AG20443 (cell line): ENCODE measurements at places on chromosomes 3 and 15.

- no peak for DNase-seq
Measured at GRCh38 chr3:194161131-194162045, 25.4 kb downstream of the HES1 start.

DNA sequence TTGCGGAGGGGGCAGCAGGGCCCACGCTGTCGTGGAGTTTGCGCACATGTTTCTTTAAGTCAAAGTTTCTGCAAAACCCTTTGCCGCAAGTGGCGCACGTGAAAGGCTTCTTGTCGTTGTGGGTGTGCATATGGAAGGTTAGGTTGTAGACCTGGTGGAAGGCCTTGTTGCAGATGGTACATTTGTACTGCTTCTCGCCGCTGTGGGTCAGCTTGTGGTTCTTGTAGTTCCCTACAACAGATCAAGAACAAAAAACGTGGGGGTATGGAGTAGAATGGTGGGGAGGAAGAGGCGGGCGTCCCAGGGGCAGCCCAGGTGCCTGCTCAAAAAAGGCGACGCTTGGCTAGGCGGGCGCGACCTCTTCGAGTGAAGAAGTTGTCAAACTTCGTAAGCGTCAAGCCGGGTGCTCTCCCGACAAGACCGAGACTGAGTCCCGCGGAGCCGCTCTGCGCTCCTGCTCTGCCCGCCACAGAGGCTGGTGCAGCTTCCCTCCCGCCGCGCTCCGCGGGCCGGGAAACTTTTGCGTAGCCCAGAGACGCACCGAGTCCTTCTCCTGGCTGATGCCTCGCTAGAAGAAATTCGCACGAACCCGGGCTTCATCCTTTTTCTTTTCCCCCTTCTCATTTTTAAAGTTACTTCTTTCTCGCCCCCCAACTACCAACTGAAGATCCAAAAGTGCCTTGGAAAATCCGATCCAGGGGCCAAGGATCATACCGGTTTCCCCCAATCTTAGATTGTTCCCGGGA, 3.1 kb downstream of the FEZF2 start:
- no peak for DNase-seq

DNA sequence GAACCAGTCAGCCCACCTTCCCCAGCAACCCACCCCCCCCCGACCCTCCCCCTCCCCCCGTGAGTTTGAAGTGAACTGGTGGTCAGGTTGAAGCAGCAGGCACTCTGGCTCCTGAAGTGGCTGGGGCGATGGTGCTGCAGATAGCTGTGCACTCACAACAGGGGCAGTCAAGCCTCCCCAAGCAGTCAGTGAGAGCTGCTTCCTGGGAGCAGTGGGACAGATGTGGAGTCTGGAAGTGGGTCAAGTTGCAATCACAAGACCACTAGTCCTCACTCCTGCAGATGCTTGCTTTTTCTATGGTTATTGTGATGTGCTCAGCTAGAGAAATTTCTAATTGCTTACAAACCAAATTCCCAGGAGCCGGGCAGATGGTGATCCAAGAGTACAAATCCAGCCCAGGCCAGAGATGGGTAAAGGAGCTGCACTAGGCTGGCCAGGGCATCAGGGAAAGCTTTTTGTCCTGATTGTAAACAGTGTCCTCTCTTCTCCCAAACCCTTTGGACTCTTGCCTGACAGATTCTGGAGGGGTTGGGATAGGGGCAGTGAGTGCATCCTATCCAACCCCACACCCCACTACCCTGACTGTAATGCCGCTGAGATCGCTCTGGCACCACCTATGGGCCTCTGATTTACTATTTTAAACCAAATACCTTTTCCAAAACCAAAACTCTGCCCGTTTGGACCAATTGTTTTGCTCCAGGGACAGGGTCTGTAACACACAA, 9.8 kb upstream of the CLPX start:
- peak; percentile 23 for DNase-seq

- no peak for DNase-seq
Measured at GRCh38 chr3:105653166-105653565, 215.6 kb downstream of the CBLB start.

- peak; percentile 46 for DNase-seq
Measured at GRCh38 chr15:29736744-29737020, 85.6 kb downstream of the TJP1 start.

DNA sequence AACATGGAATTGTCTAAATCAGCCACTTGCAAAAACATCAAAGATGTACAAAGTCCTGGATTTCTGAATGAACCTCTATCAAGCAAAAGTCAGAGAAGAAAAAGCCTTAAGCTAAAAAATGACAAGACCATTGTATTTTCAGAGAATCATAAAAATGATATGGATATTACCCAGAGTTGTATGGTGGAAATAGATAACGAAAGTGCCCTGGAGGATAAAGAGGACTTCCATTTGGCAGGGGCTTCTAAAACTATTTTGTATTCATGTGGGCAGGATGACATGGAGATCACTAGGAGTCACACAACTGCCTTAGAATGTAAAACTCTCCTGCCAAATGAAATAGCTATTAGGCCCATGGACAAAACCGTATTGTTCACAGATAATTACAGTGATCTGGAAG, 29.3 kb downstream of the KNL1 start:
- DNase-seq, result no peak

GRCh38 chr3:189275852-189276251, 104.1 kb downstream of the TPRG1 start:
- no peak for DNase-seq

DNA sequence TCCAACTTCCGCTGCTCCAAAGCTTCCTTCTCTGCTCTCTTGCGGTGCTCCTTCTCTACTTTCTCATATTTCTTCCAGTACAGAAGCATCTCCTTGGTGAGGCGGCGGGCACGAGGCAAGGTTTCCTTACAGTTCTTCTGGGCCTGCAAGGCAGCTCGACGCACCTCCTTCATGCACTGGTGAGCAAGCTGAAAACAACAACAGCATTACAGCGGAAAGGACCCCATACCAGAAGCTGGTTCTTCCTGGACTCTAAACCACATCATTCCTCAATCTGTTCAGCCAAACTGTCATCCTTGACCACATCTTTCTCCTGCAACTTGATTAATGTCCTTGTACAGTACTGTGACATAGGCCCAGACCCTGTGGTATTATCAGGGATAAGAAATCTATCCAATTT, 36.4 kb downstream of the INO80 start:
- DNase-seq, result no peak

DNA sequence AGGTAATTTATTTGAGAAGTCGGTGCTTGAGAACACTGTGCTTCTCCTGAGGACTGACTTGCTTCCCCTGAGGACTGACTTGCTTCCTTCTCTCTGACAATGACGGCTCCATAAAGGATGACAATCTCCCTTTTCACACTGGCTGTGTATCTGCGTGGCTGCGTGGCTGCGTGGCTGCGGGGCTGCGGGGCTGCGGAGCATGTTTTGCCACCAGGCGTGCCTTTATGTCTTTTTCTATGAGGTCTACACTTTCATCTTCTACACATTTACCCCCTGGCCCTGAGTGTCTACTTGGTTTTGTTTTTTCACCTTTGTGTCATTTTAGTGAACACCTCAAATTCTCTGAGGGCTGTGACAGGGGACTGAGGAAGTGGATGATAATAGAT, 89.9 kb downstream of the XXYLT1 start:
- no peak for DNase-seq

DNA sequence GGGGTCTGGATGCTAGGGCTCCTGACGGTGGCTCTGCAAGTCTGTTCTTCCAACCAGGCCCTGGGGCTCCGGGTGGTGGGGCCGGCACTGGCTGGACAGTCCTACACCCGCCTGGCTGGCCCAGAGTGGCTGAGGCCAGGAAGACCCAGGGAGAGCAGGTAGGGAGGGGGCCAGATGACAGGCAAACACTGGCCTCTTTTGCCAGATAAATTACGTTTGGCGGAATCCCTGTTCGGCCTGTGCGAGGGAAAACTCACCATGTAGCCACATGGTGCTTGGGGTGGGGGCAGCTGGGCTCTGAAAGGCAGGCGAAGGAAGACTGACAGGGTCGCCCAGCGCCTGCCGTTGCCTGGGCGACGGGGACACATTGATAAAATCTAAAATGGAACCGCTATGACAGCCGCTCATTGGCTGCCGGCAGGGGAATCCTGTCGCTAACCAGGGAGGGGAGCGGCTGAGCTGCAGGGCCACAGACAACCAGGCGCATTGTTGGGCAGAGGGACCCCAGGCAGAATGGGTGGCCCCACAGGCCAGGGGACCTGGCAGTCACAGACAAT, 30.4 kb downstream of the IQSEC1 start:
- no peak for DNase-seq

DNA sequence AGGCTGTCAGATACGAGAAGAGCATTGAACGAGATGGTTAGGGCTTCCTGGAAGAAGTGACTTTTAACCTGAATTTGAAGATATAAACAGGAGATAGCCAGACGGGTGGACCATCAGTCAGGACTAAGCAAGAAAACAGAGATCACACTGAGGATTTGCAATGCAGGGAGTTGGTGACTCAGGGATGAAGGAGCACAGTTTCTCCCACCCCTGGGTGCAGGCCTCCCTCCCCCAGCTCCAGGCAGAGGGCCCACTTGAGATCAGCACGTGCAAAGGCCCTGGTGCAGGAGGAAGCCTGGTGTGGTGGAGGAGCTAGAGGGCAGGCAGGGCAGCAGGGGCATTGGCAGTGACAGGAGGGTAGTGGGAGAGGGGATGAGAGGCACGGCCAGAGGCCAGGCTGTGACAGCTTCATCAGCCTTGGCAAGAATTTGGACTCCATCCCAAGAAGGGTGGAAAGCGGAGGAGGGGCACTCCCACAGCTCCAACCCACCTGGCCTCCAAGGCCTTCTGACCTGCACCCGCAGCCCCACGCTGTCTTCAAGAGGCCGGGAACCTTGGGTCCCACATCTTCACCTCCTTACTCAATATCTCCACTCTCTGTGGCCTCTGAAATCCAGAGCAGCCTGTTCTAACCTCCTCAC, 8.7 kb upstream of the PCSK6 start:
- peak; percentile 8 for DNase-seq

- DNase-seq, result no peak
Measured at GRCh38 chr3:1506090-1506489, 413.3 kb downstream of the CNTN6 start.

GRCh38 chr3:67335813-67336212, 318.6 kb downstream of the SUCLG2 start:
- no peak for DNase-seq

GRCh38 chr15:80476036-80476435, 71.9 kb downstream of the ARNT2 start:
- DNase-seq, result no peak

GRCh38 chr3:154967090-154967489, 113.0 kb upstream of the MME start:
- no peak for DNase-seq

DNA sequence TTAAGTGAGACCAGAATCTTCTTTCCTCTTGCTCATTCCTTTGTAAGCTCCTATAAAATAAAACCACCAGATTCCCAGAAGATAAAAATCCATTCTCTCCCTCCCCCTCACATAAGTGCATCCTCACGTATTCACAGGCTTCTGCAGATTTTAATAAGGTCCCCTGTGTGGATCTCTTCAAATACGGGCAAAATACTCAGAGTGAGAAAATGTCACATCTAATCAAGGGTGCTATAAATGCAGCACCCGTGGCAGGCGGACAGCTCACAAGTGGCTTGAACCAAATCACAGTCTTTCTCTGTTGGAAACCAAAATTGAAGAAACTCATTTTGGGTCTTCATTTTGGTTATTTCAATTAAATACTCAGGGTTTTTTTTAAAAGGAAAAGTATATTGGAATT, 212.9 kb upstream of the CMC1 start:
- no peak for DNase-seq

GRCh38 chr3:52769786-52770455, 819 bp downstream of the NEK4 start:
- DNase-seq, result peak; percentile 13

DNA sequence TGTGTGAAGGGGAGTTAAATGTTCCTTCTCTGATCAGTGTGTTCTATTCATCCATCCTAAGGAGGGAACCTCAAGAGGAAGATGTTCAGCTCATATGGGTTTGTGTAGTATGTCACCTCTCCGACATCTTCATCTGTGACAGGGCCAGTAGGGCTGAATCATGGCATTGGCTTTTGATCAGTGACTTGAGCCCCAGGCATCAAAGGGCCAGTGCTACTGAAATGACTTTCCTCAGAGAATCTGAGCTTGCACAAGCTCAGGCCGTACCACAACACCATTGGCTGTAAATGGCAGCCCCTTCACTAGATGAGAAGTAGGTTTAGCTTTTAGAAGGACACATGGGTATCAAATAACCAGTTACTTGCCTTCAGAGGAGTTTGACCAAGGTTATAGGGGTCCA, 183.2 kb upstream of the NR2E3 start:
- no peak for DNase-seq

GRCh38 chr15:75367006-75367405, 1.4 kb downstream of the MAN2C1 start:
- no peak for DNase-seq
